Muscle of back (tissue), 13 donors: ENCODE measurements at places on chromosomes 5 and 9.
A peak's percentile ranks its signal among the peaks of the same experiment; 100 is the strongest.

- DNase-seq: no peak
Observed at GRCh38 chr5:34692786-34693185, 36.7 kb downstream of the RAI14 start.

- DNase-seq: peak; percentile 53
Observed at GRCh38 chr5:81151546-81151945, 81.6 kb upstream of the CKMT2 start.

DNA sequence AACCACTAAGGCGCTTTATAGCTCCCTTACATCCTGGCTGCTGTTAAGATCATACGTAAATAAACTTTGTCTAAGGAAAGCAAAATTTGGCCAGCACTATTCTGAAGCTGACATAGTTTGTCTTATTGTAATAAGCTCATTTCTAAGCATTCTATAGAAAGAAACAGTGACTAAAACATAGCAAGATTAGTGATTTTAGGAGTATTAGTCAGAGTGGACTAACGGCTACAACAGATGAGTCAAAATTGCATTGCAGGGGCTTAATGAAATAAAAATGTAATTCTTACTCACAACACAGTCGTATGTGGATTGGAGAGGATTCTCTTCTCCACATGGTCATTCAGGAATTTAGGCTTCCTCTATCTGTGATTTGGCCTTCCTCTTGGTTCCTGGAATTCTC is 347.6 kb downstream of the GADD45G start:
- peak; percentile 70 for DNase-seq

DNA sequence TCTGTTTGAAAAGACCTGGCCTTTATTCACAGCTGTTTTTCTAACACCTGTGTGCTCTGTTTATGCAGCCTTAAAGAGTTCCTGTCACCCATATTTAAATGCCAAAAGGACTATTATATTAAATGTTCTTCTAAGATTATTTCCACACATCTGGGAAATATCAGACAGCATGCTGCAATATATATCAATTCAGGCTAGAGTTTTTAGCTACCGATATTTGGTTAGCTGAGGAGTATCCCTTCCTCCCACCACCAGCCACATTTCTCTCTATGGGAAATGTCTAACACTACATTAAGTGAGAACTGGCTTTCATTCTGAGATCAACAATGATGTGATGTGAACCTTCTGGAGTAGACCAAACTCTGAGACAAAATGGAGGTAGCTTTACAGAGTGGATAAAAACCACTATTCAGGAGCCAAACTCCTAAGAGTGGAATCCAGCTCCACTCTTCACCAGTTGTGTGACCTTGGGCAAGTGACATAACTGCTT is 509.2 kb downstream of the ZNF608 start:
- DNase-seq: no peak

GRCh38 chr9:36163786-36164170 is 5.4 kb upstream of the CCIN start:
- no peak for DNase-seq

DNA sequence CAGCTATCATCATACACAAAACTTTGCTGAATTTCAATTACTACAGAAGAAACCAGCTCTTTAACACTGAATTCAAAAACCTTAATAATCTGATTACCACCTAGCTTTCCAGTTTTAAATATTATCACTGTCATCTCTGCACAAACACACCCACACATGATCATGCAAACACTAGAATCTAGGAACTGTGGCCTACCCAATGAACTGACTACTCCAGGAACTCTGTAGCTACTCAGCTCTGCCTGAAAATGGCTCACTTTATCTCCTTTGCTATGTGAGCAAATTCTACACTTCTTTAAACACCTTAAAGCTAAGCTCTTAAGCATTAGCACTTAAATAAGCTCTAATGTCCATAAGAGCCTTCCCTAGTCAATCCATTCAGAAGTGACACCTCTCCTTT is 123.3 kb upstream of the DPYSL3 start:
- no peak for DNase-seq

GRCh38 chr9:75065510-75065909 is 22.4 kb downstream of the NMRK1 start:
- no peak for DNase-seq

DNA sequence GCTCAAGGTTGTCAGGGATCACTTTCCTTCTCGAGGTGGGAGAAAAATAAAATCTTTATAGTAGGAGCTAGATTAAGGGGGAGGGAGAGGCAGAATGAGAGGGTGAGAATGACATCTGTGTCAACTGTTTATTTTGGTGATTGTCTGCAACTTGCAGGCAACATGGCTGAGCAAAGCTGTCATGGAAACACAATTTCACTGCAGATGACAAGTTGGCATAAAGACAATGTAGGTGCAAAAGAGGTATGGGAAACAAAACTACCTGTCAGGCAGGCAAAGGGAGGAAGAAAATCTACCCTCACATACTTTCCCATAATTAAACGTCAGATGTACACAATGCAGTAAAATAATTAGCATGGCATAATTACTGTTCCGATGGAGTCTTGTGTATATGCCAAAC is 167.4 kb downstream of the SLIT3 start:
- no peak for DNase-seq

DNA sequence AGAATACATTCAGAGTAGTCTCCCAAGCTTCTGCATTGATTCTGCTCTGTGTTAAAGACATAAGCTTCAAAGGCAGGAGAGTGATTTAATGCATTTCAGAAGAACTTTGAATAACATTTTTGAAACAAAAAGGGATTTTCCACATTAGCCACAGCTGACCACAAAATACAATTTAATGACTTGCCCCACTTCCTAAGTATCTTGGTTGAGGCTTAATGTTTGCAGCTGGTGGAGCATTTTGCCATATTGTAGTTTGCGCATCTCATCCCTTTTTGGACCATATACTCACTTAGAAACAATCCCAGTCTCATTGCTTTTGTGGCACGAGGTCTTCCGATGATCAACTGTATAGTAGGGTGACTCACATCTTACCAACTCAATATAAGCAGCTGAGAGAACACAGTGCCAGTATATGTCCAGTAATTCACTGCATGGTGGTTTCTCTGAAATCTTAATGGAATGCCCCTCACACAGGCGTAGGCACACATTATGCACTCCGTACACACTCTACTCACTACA is 455.8 kb upstream of the PTGER4 start:
- DNase-seq: no peak

GRCh38 chr5:119178435-119178834 is 107.5 kb downstream of the DMXL1 start:
- DNase-seq: no peak

- no peak for DNase-seq
Observed at GRCh38 chr5:145989428-145989827, 53.0 kb downstream of the SH3RF2 start.

DNA sequence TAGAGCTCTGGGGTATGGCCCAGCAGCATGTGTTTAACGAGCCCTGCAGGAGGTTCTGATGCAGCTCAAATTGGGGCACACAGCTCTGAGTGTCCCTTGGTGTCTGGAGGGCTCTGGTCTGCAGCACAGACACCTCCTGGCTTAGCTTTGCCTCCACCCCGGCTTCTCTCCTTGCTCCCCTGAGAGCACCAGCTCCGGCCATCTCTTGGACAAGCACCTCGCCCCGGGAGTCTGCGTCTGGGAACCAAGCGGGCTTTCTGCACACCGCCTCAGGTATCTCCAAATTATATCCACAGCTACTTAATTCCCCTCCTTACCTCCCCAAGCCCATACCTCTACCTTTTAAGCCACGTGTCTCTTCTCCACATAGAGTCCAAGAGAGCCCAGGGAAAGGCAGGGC is 83.7 kb upstream of the IRX4 start:
- no peak for DNase-seq

GRCh38 chr5:129361441-129362025 is 98.6 kb upstream of the ADAMTS19 start:
- DNase-seq: no peak
